HT1080 (cell line): ENCODE measurements at places on chromosomes 7 and 10. TPM values are rescaled to one million over a fixed set of nuclear protein-coding genes. Genes with fewer than 3 reads are reported as not detected.

FAM221A gene
- not detected in 2 replicates for total RNA-seq

CDHR3 gene
- total RNA-seq: 5.0 and 5.4 TPM in 2 replicates

DNA sequence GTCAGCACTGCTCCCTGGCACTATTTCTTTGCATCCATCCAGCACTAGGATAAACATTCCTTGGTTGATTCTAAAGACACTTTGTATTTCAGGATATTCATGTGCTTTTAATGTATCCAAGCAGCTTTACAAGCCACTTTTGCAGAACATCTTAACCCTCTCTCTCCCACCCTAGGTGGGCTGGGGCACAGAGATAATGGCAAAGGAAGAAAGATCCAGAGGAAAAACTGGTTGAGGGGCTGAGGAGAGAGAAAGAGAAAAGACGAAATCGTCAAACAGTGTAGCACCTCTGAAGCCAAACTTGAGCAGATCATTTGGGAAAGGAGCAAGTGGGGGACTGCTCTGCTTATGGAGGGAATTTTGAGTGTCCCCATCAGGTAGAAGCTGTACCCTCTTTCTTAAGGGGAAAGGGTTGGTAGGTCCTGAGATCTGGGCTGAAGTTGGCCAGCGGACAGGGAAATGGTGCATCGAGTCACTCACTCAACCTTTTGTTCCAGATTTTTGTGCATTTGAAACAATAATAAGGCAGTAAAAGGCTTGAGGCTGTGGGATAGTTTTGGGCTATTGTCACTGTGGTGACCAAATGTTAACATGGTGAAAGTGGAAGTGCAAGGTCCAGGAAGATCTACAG, 4.2 kb upstream of the HOXA13 start:
- DNase-seq: no peak

- peak; percentile 18 for DNase-seq
Observed at GRCh38 chr7:42217053-42217452, 20.0 kb downstream of the GLI3 start.

GRCh38 chr7:116836911-116837310, 25.5 kb upstream of the CAPZA2 start:
- DNase-seq: peak; percentile 67
